ENCODE measurements at places on chromosomes 1 and 21.

DNA sequence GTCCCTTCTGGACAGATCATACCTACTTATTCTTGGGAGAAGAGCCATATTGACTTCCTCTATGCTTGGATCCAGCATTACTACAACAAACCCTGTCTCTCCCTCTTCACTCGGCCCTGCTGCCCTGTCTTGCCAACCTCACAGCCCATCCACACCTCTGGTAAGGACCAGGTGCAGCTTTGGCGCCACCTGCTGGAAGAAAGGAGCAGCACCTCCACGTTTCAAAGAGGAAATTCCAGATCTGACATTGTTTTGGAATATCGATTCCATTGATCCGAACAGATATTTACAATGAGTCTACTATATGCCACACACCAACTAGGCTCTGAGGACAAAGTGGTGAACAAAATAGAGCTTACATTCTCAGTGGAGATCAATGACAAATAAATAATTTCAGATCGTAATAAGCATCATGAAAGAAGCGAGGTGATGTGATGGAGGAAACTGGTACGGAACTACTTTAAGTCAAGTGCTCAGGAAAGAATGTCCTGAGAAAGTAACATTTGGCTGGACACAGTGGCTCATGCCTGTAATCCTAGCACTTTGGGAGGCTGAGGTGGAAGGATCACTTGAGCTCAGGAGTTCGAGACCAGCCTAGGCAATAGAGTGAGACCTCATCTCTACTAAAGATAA is 18.7 kb downstream of the MFSD2A start:
- peak; percentile 91 for DNase-seq

DNA sequence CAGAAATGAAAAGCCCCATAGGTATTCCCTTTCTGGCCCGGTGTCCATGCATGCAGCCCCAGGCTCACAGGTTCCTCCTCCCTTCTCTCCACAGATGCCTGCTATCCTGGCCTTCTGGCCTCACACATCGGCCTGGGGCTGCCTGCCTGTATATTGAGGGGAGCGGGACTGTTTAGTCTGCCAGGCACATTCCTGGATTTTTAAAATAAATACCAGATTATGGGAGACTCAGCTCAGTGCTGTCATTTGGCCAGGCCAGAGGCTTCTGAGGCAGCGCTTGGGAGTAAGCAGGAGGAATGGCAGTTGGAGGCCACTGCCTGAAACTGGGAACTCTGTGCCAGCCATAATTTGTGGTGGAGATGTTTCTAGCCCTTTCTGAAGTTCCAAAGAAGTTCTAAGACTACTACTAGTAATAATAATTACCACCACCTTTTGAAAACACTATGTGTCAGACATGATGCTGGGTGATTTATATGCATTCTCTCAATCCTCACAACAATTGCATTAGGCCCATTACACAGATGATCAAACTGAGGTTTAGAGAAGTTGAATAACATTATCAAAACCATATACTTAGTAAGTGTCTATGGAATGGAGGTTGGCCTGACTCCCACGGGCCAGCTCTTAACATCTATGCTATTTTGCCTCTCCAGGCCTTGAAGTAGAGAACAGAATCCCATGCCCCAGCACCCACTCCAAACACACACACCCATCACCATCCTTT is 107.6 kb downstream of the PLXNA2 start:
- no peak for DNase-seq

GRCh38 chr21:36325373-36326010 is 5.5 kb downstream of the MORC3 start:
- no peak for DNase-seq

- no peak for DNase-seq
Observed at GRCh38 chr1:185850366-185850765, 116.2 kb downstream of the HMCN1 start.

- DNase-seq, result no peak
Observed at GRCh38 chr1:12132078-12132477, 34.7 kb upstream of the TNFRSF1B start.

- no peak for DNase-seq
Observed at GRCh38 chr21:45355573-45355972, 49.4 kb upstream of the COL18A1 start.

GRCh38 chr1:5927506-5928370 is 64.5 kb downstream of the NPHP4 start:
- DNase-seq, result no peak

DNA sequence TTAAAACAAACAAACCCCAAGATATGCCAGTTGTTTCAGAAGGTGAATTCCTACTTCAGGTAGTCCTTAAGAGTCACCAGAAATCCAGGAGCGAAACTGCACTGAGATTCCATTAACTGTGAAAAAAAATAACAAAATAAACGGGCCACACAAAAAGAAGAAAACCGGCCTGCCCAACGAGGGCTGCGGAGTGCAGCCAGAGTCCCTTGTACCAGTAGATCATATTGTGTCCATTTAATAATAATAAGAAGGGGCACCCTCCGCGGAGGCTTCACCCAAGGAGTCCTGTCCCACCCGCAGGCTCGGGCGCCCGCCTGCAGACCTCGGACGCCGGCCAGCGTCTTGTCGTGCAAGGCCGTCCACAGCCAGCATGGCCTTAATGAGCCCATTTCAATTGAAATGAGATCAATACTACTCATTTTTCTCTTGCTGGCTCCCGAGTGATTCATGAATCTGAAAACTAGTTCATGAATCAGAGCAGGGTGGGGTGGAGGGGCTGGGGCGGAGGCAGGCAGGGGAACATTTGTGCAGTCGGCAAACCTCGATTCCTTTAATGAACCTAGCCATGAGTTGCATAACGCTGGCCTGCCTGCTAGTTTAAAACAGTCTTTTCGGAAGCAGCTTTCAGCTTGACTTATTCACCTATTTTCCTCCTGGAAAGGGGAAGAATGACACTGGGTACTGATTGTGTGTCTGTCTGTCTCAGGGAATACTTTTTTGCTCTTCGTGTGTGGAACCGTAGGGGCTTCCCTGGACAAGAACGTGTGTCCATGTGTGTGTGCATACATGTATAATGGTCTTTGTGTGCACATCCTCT is 113.1 kb upstream of the IRF2BP2 start:
- DNase-seq, result peak; percentile 82

- DNase-seq, result no peak
Observed at GRCh38 chr1:208223136-208223535, 21.0 kb downstream of the PLXNA2 start.

GRCh38 chr1:46285730-46286477 is 17.5 kb downstream of the LRRC41 start:
- DNase-seq, result no peak

DNA sequence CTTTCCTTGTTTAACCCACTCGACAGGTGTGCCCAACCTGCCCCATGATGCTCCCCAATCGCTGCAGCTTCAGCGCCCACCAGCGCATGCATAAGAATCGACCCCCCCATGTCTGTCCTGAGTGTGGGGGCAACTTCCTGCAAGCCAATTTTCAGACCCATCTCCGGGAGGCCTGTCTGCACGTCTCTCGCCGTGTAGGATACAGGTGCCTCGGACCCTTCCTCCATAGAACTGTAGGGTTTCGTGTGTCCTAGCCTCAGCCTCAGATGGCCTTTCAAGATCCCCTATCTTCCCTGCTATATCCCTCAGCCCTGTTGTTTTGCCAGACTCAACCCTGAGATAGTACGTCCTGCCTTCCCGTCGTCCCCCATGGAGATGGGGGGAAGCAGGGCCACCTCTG is 6.4 kb downstream of the ZNF687 start:
- no peak for DNase-seq

GRCh38 chr1:9128166-9128519 is 759 bp downstream of the GPR157 start:
- peak; percentile 66 for DNase-seq

DNA sequence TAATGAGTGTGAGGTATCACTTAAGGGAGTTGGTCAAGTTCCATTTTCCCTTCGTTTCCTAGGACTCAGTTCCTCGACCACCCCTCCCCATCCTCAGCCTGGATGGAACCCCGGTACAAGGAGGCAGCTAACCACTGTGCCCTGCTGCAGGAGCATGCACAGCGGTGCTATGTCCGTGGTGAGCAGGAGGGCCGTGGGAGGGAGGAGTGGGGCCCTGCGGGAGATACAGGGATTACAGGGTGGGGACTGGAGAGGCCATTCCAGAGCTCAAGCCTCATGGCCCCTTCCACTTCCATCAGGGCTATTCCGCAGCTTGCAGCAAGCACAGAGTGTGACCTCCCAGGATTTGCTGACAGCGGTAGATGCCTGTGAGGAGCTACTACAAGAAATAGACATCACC is 25.8 kb downstream of the HYI start:
- DNase-seq, result no peak

DNA sequence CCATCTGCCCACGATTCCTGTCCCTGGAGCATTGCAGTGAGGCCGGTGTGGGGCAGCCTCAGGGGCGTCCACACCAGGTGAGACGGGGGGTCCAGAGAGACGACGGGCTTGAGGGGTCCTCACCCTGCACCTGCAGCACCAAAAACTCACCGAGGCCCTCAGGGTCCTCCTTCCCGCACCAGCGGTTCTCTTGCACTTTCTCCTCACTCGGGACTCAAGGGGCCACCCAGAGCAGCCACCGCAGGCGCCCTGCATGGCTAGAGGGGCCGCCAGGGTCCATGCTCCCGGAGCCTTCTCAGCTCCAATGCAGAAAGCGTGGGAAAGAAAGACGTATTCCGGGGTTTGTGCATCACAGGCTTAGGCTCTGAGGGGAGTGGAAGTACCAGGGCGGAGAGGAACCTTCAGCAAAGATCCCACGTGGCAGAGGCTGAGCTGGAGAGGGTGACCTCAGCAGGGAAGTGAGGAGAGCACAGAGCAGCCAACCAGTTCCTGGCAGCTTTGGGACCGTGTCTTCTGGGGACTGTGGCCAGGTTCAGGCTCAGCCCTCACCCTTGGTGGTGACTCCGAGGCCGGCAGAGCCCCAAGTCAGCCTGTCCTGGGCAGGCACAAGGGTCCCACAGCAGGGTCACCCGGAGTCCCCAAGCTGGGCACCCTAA is 19.5 kb upstream of the COL6A2 start:
- DNase-seq, result peak; percentile 44

GRCh38 chr21:43332861-43333297 is 94.1 kb downstream of the SIK1 start:
- no peak for DNase-seq
